ENCODE measurements at places on chromosomes 4 and X.

DNA sequence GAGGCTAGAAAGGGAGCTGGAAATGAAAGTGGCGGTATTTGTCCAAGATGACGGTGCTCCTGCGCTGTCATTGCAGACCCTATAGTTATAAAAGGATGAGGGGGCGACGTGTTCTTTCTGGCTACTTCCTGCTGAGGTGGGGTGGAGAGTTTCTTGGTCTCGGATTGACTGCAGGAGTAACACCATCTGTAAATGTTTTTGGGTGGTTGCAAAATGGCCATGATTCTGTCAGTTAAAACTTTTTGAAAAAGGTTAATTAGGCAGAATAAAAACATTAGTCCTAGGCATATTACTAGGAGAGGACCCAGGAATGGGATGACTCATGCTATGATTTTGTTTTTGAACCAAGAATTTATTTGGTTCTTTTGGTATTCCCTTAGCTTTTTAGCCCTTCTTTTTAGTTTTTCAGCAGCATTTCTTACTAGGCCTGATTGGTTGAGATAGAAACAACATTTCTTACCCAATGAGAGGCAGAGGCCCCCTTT, 53.1 kb downstream of the USP11 start:
- no peak for DNase-seq

DNA sequence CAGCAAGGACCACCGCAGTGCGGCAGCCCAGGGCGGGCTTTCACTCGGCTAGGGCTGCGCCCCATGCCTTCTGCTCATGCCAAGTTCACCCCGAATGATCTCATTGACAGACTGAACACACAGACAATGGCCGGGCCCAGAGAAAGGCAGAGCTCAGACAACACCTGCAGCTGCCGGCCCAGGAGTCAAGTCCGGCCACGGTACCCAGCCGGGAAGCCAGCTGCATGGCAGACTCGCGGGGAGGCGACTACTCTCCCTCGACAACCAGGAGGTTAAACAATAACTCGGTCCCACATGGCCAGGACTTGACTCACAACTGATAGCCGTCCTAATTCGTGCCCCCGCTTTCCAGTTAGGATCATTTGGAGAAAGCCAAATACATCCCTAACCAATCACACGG, 50.4 kb downstream of the ABLIM2 start:
- DNase-seq = peak; percentile 31

DNA sequence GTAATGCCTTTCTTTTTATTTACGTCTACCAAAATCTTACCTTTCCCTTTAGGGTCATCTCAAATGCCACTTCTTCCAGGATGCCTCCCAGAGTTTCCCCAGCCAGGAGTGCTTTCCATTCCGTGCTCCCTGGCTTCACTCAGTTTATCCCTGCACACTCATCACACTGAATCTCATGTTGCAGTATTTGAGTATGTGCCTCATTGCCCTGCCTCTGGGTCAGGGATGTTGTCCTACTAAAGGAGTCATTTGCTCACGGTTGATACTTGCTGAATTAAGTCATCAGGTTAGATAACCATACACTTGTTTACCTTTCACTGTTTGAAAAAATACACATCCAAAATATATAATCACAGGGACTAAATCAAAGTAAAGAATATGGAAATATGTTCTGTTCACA, 356.2 kb upstream of the GATB start:
- DNase-seq = no peak

DNA sequence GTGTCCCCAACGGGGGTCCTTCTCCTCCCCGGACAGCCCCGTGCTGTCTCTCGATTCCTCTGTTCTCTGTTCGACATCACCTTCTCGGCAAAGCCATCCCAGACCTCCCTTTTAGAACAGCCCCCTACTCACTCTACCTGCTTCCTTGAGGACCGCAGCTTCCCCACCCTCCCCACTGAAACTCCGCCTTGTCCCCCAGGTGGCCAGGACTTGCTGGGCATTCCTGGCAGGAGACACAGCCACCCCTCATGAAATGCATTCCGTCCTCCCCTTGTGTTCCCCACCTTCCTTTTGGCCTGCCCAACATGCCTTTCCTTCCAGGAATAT, 34.8 kb upstream of the GPR78 start:
- DNase-seq = no peak

DNA sequence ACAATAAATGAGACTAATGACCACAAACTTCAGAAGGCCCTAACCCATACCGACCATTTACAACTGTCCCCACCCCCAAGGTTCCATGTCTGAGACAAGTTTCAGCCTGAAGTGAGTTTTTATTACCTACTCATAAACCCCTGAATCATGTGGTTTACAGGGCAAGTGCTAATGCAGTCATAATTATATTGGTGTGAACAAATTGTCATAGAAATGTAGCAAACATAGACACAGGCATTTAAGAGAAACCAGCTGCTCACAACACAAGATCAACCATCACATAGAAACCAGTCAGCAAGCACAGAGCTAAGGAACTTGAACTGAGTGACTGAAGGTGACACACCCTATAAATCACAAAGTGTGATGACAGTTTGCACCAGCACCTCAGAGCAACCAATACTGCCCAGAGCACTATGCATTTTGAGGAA, 173.8 kb upstream of the MID1 start:
- peak; percentile 70 for DNase-seq

DNA sequence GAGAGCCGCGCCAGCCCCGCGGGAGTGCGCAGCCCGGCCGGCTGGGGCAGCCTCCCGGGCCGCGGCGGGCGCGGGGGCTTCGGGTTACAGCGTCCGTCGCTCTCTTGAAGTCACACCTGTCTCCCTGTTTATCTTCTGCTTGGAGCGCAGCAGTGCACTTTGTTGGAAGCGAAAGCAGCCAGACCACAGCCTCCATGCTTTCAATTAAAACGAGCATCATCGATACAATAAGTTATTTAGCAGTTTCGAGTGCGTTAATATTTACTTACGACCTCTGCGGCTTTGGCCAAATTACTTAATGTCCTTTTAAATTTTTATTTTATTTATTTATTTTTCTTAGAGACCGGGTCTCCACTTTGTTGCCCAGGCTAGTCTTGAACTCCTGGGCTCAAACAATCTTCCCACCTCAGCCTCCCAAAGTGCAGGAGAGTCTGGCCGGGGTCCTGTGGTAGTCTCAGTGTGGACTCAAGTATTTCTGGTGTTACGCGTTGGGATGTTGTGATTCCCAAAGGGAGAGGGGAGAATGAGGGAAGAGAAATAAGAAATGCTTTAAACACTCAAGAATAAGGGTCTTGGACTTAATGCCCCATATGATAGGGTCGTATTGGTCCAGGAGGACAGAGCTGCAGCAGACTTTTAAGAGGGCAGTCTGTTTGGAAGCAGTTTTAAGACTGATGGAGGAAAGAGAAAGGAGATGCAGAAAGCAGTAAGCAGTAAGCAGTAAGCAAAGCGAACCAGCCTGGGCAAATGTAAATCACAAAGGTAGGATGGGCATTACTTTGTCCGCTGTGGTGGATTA, 504 bp upstream of the PDLIM3 start:
- no peak for DNase-seq

DNA sequence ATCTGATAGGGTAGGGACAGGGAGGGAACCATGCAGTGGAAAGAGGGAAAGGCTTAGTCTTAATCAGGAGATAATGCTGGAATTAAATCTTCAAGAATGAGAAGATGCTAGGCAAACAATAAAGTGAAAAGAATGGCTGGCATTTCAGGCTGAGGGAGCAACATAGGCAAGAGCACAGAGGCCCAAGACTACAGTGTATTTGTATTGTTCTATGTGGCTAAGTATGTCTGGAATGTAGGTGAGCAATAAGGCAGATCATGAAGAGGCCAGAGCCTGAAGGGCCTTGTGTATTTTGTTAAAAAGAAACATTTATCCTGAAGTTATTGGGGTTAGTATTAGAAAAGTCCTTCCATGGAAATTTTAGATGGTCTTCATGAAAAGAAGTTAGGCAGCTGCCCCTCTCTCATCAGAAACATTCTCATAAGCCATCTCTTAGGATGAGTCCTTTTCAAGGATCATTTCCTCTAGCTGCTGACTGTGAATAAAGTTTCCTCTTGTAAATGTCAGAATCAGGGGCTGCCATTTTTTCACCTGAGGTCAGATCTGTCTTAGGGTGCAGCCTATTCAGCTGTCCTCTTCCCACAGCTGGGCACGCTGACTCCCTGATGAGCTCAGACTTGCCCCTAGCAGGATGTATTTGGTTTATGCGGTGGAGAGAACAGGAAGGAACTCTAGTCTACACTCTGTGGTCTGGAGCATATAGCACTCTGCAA, 46.3 kb downstream of the ATP10D start:
- DNase-seq = peak; percentile 95

DNA sequence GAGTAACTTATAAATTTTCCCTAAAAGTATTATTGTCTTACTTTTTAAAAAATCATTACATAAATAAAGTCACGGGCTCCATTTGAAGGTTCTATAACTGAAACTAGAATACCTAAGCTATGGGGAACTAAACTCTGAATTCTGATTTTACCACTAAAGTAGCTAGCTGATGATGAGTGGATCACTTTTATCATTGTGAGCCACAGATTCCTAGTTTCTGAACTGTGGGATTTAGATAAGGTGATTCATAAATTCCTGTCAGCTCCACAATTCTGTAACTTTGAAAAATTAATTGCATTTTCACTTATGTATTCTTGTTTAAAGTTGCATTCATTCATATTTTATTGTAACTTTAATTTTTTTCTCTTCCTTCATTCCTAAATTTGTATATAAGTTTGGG, 540.9 kb downstream of the GBA3 start:
- no peak for DNase-seq

GRCh38 chr4:125198916-125199315, 115.8 kb upstream of the FAT4 start:
- DNase-seq = peak; percentile 80

- DNase-seq = peak; percentile 10
Measured at GRCh38 chrX:97547877-97548578, 664.3 kb downstream of the RPA4 start.

- no peak for DNase-seq
Measured at GRCh38 chr4:38236003-38236402, 275.8 kb downstream of the PTTG2 start.

DNA sequence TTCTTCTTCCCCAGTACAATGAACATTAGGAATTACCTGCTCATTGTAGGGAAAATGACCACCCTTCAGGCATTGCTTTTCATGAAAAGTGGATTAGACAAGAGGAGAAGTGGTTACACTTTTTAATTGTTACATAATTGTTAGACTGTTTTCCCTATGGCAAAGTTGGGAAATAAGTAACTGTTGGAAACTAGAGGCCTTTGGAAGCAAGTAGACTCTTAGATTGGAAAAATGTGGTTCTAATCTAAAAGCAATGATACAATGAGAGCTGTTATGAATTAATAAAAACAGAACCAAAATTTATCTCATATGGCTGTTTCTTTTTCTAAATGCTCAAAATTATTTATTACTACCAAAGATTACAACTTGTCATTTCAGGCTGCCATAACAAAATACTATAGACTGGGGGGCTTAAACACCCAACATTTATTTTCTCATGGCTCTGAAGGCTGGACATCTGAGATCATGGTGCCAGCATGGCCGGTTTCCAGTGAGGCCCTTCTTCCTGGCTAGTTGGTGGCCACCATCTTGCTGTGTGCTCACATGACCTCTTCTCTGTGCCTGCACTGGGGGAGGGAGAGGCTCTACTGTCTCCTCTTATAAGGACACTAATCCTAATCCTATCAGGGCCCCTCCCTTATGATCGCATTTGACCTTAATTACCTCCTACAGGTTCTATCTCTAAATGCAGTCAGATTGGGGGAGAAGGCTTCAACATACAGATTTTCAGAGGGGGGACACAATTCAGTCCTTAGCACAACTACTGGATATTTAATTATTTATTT, 12.5 kb downstream of the CC2D2A start:
- peak; percentile 16 for DNase-seq

DNA sequence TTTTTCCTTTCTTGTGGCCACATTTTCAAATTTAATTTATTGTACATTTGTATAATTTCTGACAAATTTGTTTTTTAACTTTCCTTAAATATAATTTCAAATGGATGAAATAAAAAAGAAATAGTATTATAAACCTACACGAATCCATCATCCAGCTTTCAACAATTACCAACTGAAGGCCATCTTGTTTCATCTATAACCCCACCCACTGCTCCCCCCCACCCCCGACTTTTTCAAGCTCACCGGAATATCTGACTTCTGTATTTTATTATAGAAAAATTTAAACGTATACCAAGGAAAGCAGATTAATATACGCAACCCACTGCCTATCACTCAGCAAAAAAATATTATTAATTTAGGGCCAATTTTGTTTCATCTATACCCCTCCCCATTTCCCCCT, 1.1 kb downstream of the MORF4L2 start:
- no peak for DNase-seq

DNA sequence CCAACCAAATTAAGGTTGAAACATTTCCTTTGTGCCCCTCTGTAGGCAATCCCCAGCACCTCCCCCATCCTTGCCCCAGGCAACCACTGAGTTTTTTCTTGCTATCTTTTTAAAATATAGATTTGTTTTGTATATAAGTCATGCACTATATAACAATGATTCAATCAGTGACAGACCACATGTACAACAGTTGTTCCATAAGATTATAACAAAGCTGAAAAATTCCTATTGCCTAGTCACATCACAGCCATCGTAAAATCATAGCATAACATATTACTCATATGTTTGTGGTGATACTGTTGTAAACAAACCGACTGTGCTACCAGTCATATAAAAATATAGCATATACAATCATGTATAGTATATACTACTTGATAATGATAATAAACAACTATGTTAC, 211.9 kb upstream of the NRK start:
- DNase-seq = no peak

DNA sequence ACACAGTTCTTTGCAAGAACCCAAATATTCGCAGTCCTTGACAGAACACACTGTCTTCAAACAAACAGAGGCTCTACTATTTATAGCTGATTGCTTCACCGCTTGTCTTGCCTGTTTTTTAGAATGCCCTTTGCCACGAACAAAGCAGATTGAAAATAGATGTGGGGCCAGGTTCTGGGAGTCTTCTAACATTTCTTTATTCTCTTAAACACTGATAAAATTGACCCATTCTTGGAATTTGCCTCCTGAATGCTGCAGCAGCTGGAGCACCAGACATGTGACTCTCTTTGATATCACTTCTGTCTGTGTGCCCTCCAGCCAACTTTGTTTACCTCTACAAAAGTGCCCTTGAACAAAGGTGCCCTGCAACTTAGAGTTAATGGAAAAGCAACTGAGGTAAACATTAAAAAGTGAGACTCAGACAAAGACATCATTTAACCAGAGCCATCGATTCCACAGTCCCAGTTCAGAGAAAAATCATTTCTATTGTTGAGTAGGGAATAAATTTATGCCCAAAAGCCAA, 64.2 kb upstream of the SPP1 start:
- peak; percentile 54 for DNase-seq

Data from renal cortical epithelial cell (primary cell).